ENCODE measurements at places on chromosomes 12 and 14.

DNA sequence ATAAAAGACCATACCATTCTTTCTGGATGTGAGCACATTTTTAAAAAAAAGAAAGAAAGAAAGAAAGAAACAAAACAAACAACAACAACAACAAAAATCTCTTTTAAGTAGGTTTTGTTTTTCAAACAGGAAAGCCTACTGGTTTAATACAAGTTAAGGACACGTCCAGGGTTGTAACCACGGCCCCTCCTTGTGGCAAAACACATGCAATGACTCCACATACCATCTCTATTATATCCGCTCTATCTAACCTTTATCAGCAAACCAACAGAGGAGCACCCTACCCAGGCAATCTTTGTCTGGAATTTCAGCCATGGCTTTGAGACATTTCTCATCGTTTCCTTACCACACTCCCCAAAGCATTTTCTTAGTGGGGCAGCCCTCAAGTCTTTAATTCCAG, 360.5 kb upstream of the TMPO start:
- DNase-seq, result peak; percentile 28

DNA sequence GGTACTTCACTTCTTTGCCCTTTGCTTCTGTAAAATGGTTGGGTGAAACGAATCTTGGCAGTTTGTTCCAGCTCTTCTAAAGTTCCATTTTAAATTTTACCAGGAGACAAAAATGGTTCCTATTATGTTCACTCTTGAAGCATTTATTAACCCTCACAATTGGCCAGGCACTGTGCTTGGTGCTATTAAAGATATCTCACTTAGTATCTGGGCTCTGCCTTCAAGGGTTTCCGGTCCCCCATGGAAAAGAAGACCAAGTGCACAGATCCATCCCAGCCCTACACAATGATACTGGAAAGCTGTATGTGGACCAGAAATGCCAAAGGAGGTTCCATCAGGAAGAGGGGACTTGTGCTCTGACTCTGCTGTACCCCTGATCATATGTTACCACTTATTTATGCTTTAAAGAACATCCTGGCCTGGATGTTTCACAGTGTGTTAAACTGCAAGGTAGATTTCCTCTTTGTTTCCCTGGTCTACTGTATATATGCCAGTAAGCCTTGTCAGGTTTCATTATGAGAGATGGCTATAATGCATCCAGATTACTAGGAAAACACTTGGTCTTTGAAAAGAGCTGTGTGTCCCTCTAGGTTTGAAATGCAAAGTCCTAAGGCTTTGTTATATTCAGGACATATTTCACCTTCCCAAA, 154.8 kb downstream of the PRKCH start:
- no peak for DNase-seq

- no peak for DNase-seq
Observed at GRCh38 chr12:52082988-52083637, 3.6 kb downstream of the SMIM41 start.

- DNase-seq, result peak; percentile 4
Observed at GRCh38 chr14:69346710-69347109, 51.4 kb downstream of the ERH start.

Measured in bronchial epithelial cell (primary cell).